ENCODE measurements at places on chromosomes 1 and 21.

- DNase-seq = no peak
These were observed 139.1 kb downstream of the BRINP2 start for GRCh38 chr1:177309880-177310279.

GRCh38 chr1:226274138-226274537, 34.8 kb downstream of the LIN9 start:
- DNase-seq = no peak

DNA sequence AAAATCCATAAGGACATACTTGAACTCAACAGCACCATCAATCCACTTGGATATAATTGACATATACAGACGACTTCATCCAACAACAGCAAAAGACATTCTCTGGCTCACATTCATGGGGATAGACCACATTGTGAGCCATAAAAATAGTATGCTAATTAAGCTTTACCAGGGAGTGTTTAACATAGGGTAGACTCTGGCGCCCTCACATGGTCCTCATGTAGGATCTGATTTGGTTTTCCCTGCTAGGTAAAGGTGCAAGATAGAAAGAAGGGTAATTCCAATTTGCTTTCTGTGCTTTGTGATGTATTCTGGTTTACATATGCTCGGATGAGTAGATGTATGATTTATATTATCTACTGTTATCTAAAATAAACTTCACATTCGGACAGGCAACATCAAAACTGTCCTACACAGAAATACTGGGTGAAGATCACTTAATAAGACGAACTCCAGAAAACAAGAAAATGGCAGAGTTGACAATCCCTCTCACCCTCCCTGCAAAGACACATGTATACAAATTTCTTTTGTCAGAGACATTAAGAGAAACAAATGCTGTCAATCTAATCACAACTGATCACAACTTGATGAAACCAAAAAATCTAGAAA, 27.7 kb downstream of the CR1L start:
- DNase-seq = no peak

DNA sequence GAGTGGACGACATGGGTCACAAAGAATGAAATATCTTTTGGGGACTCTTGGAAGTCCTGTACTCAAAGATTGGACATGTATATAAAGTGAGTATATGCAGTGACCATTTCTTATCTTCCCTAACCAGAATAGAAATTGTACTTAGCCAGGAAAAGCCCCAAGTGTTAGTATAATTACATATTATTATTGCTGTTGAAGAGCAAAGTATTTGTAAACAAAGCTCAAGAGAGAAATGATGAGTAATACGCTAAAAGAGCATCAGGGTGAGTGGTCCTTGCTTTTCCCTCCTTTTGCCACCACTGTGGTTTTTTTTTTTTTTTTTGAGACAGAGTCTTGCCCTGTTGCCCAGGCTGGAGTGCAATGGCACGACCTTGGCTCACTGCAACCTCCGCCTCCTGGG, 6.4 kb upstream of the CGN start:
- DNase-seq = no peak

DNA sequence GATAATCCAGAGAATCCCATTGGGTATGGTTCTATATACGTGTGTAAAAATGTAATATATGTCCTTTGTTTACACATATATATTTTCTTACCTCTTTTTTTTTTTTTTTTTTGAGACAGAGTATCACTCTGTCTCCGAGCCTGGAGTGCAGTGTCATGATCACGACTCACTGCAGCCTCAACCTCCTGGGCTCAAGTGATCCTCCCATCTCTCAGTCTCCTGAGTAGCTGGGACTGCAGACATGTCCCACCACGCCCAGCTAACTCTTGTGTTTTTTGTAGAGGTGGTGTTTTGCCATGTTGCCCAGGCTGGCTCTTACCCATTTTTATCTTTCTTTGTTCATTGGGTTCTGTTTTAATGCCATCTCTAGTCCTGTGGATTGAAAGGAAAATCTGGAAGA, 59.5 kb downstream of the ZBTB17 start:
- no peak for DNase-seq

DNA sequence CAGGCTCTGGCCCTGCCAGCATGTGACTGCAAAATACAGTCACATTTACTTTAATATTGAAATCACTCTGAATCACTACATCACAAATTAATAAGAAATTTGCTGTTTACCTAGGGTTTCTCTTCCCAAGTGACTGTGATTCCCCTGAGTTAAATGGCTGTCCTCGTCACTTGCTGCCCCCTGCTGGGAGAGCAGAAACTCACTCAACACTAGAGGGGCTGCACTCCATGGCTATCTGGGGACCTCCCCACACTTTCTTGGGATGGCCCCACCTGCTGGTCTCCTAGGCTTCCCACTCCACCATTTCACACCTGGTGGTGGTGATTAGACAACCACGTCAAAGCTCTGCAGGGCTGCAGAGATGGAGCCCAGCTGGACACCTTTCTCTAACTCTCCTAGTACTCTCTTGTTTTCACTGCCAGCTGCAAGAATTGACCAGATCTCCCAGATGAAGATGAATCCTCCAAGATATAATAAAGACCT, 63.4 kb downstream of the CD2 start:
- no peak for DNase-seq

- no peak for DNase-seq
These were observed 27.5 kb upstream of the RASAL2 start for GRCh38 chr1:178066296-178066907.

- no peak for DNase-seq
These were observed 9.3 kb upstream of the MARCKSL1 start for GRCh38 chr1:32345289-32345827.

GRCh38 chr1:183956559-183957188, 80.9 kb downstream of the COLGALT2 start:
- no peak for DNase-seq

DNA sequence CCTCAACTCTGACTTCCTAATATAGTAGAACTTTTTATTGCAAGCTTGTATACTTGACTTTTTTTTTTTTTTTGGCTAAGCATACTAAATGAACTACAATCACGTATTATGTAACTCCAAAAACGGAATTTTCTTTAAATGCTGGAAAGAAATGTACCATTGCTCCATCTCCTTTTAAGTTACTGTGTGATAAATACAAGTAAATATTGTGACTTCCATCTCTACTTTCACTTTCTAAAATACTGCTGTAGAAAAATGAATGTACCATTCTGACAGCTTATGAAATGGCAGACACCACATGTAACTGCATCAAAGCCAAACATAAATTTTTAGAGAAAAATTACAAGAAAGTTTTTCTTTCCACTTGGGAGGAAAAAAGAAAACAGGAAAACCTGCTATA, 54.7 kb downstream of the ASH1L start:
- no peak for DNase-seq

Measured in forelimb muscle (tissue), 1 donor.